ENCODE measurements at places on chromosomes 12 and 14. TPM values are rescaled to one million over a fixed set of nuclear protein-coding genes. Genes with fewer than 3 reads are reported as not detected.

DNA sequence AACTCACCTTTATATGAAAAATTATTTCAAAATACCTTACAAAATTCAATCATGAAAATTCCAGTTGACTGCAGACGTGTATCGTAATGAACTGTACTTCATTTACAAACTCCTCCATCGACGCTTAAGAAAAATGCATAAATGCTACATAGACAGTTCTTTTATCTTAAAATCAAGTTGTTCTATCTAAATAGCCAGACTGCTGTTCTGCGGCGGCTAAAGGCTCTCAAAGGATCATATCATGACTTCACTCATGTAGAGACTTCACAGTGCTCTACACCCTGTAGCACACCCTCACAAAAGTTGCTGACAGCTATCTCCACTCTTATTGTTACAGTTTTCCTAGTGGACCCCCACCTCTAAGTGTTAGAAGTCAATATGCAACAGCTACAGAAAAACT is 5.2 kb downstream of the KRAS start:
- H3K27ac ChIP-seq, result no peak overlapping the region
- no peak for DNase-seq
- peaks cover 35% of the 10 kb centered on the region for H3K36me3 ChIP-seq
- no peaks in the 10 kb centered on the region for H3K27me3 ChIP-seq
- no peak overlapping the region for H3K4me3 ChIP-seq

The INSM2 gene
- not detected for total RNA-seq

DNA sequence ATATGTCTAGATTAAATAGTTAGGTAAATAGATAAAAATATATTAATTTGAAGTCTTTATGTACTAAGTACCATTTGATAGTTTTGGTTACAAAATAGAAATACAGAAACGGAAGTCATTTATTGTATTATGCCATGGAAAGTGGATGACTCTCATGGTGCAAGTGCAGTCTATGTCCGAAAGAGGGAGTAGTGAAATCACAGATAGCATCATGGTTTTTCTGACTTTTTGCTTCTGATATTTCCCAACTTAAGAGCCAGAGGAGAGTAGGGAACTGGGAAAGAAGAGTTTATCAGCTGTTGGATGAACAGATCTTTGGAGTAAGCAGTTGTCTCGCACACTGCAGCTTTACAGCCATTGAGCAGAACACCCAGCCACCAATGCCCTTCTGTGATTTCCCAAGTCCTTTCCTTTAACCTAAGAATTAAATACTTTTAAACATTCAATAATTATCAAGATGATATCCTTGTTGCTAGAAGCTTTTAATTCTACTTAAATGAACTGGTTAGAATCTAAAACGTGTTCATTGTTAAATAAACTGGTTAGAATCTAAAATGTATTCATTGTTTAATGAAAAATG is 18.4 kb upstream of the SRGAP1 start:
- no peak overlapping the region for H3K4me3 ChIP-seq
- no peaks in the 10 kb centered on the region for H3K27me3 ChIP-seq
- H3K4me1 ChIP-seq, result no peaks in the 10 kb centered on the region
- H3K36me3 ChIP-seq, result peaks cover 16% of the 10 kb centered on the region

The DACT1 gene
- 4.6 TPM for total RNA-seq

- H3K4me3 ChIP-seq, result no peak overlapping the region
- H3K4me1 ChIP-seq, result peaks cover 7% of the 10 kb centered on the region
- H3K27ac ChIP-seq, result peak overlapping the region; percentile 74
These were observed 38.0 kb downstream of the BTG1 start for GRCh38 chr12:92107621-92108131.

DNA sequence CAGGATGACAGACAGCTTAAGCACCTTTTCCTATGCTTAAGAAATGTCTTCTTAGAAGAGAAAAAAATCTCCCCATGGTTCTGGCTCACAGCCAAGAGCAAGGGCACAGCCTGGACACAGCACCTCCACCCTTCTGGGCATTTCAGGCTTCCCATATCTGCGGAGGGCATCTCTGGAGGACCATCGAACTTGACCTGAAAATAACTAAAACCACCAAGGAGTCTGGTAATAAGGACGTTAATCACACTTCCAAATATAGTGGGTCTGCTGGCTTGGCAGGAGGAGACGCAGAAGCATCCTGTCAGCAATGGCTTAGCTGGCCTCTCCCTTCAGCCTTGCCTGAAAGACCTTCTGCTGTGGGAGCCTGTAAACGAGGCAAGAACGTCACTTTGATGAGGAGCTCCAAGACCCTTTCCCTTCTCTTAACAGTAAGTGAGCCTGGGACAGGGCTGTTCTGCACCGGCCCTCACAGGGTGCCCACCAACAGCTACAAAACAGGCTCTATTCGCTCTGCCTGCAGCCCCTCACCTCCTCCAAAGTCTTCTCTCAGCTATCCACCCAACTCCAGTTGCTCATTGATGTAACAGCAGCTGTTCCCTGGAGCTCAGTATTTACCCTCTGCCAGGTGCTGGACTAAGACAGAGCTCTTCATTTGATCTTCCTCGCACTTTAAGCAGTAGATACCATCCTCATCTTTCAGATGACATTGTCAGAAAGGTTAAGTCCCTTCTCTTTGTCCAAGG is 13.2 kb downstream of the SETD3 start:
- no peak overlapping the region for H3K4me3 ChIP-seq
- no peaks in the 10 kb centered on the region for H3K27me3 ChIP-seq
- no peak overlapping the region for H3K27ac ChIP-seq
- peaks cover 1% of the 10 kb centered on the region for H3K4me1 ChIP-seq

DNA sequence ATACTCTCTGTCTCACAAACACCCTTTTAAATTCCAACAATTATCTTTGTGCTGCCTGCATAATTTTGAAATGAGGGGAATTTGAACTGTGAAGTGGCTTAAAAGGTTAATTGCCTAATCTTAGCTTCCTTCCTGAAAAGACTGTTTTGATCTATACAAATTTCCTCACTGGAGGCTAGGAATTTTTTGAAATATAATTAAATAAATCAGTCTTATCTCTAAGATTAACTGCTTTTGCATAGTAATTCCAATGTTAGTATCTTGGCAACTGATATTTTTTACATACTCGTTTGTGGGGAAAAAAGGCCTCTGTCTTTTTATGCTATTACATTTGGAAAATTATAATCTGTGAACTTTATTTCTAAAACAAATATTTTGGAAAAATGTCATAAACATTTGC is 498.5 kb downstream of the TMTC2 start:
- DNase-seq, result no peak
- H3K27me3 ChIP-seq, result no peaks in the 10 kb centered on the region
- H3K4me3 ChIP-seq, result no peak overlapping the region
- no peak overlapping the region for H3K27ac ChIP-seq

The KLRC2 gene
- total RNA-seq, result not detected

GRCh38 chr12:43621262-43621661 is 69.3 kb upstream of the ADAMTS20 start:
- no peak for DNase-seq
- no peak overlapping the region for H3K4me3 ChIP-seq
- H3K4me1 ChIP-seq, result no peaks in the 10 kb centered on the region
- no peak overlapping the region for H3K27ac ChIP-seq
- no peaks in the 10 kb centered on the region for H3K36me3 ChIP-seq
- H3K27me3 ChIP-seq, result no peaks in the 10 kb centered on the region

- no peaks in the 10 kb centered on the region for H3K36me3 ChIP-seq
- no peak overlapping the region for H3K4me3 ChIP-seq
- DNase-seq, result no peak
- no peaks in the 10 kb centered on the region for H3K27me3 ChIP-seq
These were observed 140.2 kb downstream of the MED13L start for GRCh38 chr12:116137318-116137717.
